Activated T-cell treated with anti-CD3 and anti-CD28 coated beads, Interleukin-2, amount 50 U/mL, for 48 hours (primary cell): ENCODE measurements at places on chromosomes 11 and 22.
A peak's percentile ranks its signal among the peaks of the same experiment; 100 is the strongest.

DNA sequence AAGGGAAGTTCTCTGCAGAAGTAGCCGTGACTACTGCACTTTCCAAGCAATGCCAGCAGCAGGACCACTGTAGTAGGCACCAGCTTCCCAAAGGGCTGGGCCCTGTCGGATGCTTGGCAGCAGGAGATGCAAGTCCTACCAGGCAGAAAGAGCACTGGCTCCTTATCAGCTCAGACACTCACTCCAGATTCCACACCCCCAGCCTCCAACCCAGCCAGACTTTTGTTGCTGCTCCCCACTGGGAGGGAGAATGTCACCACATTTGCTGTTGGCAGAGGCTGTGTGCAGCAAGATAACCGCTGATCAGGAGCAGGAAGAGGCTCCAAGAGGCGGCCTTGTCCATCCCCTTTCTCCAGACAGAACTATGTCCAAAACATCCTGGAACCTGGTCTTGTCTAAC, 118.7 kb downstream of the C11orf58 start:
- DNase-seq = no peak

- no peak for DNase-seq
These were observed 3.6 kb downstream of the CTSW start for GRCh38 chr11:65883058-65883761.

- DNase-seq = no peak
These were observed 25.4 kb downstream of the CNTF start for GRCh38 chr11:58647866-58648265.

DNA sequence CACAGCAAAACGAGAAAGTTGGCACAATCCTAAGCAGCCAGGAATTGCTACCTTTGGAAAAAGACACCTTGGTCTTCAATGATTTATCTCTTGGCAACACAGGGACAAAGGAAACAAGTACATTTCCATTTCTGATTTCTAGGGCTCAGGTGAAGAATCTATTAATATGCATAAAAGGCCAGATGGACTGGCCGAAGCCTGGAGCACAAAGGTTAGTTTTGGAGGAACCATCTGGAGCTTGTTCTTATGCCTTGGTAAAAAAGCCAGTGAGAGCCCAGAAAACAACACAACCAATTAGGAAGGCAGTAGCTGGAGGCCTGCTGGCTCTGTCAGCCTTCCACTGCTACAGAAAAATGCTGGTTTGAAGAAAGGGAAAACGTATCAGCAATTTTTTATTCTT, 713.5 kb upstream of the API5 start:
- no peak for DNase-seq

DNA sequence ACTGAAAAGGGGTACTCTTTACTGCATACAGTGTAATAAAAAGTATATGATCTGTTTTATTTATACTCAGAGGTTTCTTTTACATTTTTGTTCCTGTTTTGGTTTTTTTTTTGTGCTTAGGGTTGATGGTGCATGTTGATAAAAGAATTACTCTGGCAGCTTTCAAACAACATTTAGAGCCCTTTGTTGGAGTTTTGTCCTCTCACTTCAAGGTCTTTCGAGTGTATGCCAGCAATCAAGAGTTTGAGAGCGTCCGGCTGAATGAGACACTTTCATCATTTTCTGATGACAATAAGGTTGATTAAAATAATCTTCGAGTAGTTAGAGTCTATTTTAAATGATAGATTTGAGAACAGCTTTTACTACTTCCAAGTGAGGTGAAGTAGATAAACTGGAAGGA, 60.6 kb downstream of the DKK3 start:
- DNase-seq = no peak

GRCh38 chr11:32899438-32899837, 6.8 kb downstream of the QSER1 start:
- DNase-seq = no peak

DNA sequence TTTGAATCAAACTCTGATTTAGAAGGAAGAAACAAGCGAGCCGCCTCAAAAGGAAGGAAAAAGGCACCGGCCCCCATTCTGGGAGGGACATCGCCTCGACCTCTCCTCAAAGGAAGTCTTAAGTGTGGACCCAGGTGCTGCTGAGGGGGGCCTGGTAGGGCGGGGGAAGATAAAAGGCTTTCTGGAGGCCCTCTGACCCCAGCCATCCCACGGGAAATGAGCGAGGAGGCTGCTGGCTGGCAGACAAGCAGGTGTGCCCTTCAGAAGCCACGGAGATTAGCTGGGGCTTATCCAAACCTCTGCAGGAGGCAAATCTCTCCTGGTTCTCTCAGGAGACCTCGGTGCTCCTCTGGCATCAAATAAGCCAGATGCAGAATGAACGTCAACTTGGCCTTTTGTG, 171.4 kb upstream of the BLID start:
- DNase-seq = no peak

- DNase-seq = no peak
These were observed 11.3 kb downstream of the MCAT start for GRCh38 chr22:43131773-43132501.

GRCh38 chr11:118908901-118909618, 16.7 kb downstream of the BCL9L start:
- DNase-seq = no peak

- DNase-seq = peak; percentile 61
These were observed 936 bp downstream of the BRD1 start for GRCh38 chr22:49826603-49827270.

DNA sequence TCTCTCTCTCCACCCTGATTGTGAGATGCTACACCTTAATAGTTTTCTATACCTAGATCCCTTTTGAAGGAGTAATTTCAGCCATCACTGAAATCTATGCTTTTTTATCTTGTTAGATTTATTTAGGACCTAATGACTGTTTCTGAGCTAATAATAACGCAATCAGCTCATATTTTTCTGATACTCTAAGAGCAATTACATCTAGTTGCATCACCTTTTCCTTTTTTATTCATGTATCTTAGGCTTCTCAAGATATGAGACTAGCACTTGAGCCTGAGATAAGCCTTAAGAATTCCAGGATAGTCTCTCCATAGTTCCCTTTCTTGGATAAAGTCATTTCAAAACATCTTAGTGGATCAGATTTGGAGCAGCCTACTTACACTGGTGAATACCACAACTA, 25.1 kb upstream of the CAVIN3 start:
- DNase-seq = no peak

DNA sequence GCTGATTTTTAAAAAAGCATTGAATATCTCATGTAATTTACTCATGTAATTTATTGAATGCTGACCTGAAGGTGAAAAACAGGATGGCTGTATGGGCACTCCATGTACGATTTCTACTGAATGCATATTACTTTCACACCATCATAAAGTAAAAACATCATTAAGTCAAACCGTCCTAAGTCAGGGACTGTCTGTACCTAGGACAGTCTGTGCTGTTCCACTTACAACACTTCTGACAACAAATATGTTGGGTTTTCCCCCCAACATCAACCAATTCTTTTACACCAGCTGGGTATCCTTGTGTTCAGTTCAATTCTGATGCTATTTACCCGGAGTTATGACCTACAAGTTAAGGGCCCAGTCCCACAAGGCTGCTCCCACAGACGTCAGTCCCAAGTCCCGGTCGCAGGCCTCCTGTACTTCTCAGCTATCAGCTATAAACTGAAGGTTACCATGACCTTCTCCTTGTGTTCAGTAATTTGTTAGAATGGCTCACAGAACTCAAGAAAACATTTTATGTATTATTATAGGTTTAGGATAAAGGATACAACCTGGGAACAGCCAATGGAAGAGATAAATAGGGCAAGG, 17.0 kb downstream of the UVRAG start:
- DNase-seq = no peak

DNA sequence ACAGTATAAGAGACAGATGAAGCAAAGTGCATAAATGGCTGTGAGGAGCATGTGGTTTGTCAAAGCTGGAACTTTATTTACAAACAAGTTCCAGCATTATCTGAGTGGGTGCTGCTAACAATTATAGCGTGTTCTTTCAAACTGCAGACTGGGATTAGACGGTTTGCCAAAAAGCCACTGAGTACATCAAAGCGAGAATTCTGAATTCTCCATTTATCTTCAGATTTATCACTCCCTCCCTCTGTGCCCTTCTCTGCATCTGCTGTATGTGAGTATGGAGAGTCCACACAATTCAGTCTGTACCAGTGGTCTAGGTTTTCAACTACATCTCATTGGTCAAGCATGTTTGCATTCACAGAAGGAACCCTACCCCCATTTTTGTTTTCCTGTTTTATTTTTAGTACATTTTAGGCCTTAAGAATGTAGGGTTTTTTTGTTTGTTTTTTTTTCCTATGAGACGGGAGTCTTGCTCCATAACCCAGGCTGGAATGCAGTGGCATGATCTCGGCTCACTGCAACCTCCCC, 18.1 kb upstream of the INCENP start:
- DNase-seq = no peak

GRCh38 chr22:19631899-19632667, 82.2 kb upstream of the SEPTIN5 start:
- peak; percentile 45 for DNase-seq

GRCh38 chr11:27386181-27386845, 23.3 kb upstream of the CCDC34 start:
- DNase-seq = no peak

GRCh38 chr11:127054153-127054552, 53.6 kb upstream of the KIRREL3 start:
- no peak for DNase-seq

DNA sequence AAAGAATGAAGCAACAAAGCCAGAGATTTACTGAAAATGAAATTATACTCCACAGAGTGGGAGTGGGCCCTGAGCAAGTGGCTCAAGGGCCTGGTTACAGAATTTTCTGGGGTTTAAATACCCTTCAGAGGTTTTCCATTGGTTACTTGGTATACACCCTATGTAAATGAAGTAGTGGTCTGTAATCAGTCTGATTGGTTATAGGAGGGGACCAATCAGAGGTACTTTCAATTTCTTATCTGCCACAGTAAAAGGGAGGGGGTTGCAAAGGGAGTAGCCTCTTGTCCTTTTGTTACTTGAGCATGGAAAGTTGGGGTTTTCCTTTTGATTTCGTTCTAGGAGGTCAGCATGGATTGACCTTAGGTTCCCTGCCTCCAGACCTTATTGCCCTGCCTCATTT, 63.5 kb downstream of the ATM start:
- DNase-seq = no peak

GRCh38 chr11:67699521-67699920, 25.1 kb upstream of the ALDH3B2 start:
- DNase-seq = no peak
